ENCODE measurements at places on chromosomes 5 and 9.

GRCh38 chr5:175535796-175536195 lies 57.4 kb downstream of the SFXN1 start:
- DNase-seq: no peak

- DNase-seq: no peak
Measured at GRCh38 chr9:73701415-73702057, 549.9 kb downstream of the ANXA1 start.

GRCh38 chr5:158899792-158900191 lies 199.9 kb downstream of the EBF1 start:
- DNase-seq: no peak

GRCh38 chr5:169127431-169127830 lies 173.5 kb downstream of the SLIT3 start:
- DNase-seq: no peak

DNA sequence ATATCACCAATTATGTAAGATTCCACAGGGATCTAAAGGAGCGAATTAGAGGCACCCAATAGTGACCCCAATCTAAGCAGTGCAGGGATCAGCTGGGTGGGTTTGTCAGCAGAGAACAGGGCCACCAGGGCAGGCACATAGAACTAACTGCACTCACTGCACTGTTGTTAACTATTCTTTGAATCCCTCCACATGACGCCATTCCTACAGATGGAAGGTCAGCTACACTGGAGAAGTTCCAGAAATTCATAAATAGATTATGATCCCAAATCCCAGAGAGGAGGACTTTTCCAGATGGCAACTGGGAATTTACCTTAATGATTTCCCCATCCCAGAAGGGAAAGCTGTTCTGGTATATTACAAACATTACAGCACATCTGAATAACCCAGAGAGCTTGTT lies 84.2 kb downstream of the THBS4 start:
- DNase-seq: no peak

GRCh38 chr5:133905424-133905823 lies 63.0 kb downstream of the C5orf15 start:
- no peak for DNase-seq

DNA sequence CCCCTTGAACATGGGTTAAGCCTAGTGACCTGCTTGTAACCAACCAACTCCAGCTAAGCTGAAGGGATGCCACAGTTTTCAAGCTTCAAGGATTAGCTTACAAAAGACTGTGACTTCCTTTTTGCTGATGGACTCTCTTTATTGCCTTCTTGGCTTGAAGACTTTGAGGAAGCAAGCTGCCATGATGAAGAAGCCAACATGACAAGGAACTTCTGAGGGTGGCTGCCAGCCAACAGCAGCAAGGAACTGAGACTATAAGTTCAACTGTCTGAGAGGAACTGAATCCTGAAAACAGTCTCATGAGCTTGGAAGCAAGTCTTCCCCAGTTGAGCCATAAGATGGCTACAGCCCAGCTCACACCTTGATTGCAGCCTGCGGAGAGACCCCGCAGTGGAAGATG lies 116.1 kb upstream of the TAF11L2 start:
- DNase-seq: no peak

- no peak for DNase-seq
Measured at GRCh38 chr5:134656690-134657089, 8.1 kb downstream of the SEC24A start.

GRCh38 chr5:86807046-86808031 lies 189.6 kb downstream of the COX7C start:
- DNase-seq: no peak

Data from DMS79 treated with DMSO at 0.1 percent for 48 hours (cell line).